ENCODE measurements at places on chromosomes 4 and X.

DNA sequence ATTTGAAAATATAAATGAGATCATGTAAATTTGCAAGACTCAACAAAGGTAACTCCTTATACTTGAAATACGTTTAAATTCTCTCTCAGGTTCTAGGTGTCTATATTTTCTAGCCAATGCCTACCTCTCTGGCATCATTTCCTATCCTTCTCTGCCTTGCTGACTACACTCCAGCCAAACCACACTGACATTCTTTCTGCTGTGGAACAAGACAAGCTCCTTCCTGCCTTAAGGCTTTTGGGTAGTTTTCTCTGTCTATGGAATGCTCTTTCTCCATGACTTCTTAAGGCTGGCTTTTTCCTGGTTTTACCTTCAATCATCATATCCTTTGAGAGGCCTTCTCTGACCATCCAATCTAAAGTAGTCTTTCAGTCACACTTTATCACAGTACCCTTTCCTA, 201.0 kb downstream of the SPRY1 start:
- DNase-seq: no peak

DNA sequence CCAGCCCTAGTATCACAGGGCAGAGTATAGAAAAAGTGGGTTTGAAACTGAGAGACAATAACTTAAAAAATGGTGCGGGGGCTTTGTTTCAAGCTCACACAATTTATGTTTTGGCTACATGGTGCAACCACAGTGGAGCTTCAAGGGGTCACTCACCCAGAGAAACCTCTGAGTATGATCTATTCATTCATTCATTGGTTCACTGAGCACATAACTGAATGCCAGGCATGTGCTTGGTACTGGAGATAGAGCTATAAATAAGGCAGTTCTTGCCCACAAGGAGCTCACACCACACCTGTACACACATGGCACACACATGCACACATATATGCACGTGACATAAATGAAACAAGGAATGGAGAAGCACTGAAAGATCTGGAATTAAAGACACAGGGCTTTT, 171.4 kb downstream of the NHS start:
- no peak for DNase-seq

DNA sequence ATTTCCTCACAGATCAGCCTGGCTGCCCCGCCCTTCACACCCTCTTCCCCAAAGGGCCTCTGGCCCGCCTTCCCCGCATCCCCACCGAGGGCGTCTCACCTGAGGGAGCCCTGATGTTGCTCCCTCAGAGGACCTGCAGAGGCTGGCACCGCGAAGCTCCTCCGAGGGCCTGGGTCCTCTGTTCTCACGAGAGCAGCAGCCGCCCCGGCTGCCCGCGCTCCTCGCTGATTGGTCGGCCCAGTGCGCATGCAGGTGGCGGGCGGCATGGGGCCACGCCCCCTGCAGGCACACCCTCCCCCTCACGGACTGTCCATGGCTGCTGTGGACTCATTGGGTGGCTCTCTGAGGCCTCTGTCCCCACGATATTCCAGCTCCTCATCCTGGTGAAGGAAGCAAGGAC, at the start of gene FAM9C:
Gene FAM9C, minus strand, starts transcription at position 180 of the 400 bp plus-strand sequence. CDS start 831 bp downstream, outside the sequence.
- no peak for DNase-seq

DNA sequence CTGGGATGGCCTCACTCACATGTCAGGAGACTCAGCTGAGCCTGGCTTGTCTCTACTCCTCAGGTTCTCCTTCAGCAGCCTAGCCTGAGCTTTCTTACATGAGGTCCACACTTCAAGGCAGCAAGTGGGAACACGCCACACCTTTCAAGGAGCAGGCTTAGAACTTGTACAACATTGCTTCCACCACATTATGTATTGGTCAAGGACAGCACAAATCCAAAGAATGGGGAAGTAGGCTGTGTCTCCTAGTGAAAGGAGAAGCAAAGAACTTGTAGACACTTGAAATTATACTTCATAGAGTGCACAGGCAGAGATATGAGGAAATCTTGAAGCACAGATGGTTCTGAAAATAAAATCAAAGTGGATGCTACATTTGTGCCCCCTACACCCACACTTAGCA, 120.9 kb upstream of the NOCT start:
- DNase-seq: no peak

DNA sequence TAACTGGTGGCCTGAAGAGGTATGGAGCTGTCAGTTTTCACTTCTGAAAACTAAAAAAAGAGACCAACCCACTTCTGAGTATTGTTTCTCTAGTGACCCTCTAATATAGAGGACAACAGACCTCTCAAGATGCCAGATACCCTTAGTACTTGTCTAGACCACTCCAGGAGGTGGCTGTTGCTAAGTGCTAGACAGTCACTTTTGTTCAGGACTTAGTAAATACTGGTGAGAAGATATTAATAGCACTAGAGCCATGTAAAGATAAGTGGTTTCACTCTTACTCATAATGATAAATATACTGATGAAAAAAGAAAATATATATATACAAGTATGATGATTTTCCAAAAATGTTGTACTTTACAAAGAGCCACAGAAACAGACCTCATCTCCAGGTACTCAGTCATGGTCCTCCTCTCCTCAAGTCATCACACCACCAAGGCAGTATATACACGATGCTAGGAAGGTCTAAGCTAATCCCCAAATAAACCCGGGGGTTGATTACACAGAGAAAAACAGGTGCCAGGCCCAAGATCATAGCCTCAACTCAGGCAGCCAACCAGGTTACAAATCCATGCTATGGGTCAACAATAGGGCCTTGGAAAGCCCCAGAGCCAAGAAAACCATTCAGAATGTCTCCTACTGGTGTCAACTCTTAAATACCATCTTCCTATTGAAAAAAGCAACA, 66.9 kb downstream of the ARHGEF9 start:
- no peak for DNase-seq

GRCh38 chr4:47095884-47096283, 64.5 kb downstream of the GABRB1 start:
- DNase-seq: no peak

GRCh38 chr4:110633358-110634341, 10.8 kb upstream of the PITX2 start:
- no peak for DNase-seq

DNA sequence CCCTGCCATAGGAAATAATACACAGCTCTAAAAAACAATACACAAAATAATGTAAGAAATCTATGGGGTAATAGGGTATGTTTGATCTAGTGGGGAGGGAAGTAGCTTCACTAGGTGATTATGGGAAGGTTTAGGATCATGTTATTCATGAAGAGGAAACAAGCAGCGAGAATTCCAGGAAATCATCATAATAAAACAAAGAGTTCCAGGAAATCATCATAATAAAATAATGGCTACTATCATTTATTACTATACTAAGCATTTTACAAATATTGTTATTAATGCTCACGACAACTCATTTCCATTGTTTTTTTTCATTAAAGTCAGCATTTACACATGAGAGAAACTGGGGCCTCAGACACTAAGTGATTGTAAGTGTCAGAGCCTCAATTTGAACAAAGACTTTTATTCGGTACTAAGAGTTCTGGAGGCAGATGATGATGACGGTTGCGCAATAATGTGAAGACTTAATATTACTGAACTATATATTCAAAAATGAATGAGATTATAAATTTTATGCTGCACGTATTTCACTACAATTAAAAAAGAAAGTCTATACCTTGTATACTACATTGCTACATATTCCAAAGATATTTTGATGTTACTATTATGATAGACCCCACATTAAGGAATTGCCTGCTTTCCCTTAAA, 12.2 kb upstream of the CXCL8 start:
- DNase-seq: no peak

DNA sequence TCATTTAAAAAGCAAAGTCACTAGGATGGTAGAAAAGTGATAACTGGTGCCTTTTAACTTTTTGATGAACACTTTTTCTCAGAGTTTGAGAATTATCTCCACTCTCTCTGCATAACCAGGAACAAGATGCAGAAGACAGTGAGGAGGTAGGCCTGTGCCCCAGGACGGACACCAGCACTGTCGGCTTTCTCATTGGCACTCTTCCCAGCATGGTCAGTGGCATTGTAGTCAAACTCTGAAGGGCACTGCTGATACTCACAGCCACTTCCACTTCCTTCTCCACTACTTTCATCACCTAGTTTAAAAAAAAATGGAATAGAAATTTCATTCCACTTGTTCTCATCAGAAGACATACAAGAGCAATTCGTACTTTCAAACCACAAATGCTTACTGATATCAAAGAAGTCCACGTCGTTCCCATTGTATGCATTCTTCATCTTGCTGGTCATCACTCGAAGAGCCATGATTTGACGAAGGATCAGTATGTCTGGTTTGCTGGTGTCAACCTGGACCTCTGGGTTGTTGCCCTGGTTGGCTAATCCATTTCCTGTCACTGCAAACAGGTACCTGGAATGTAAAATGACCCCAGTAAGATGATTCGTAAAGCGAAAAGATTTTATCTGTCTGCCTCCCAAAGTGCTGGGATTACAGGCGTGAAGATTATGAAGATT, 84.8 kb upstream of the TFDP3 start:
- DNase-seq: no peak

DNA sequence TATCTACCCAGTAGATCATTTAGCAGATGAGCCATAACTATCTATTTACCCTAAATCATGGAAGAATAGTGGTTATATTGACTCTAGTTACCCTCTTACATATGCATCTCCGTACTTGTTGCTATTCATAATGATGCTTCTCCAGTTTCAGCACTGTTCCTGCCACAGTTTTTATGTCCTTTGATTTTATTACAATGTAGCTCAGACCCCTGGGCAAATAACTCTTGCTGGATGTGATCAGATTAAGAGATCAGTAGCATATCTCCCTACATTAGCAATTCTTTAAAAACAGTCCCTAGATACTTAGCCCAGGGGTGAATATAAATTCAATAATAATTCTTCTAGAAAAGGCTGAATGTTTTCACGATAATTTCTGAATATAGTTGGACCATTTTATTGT, 696.5 kb downstream of the ADGRL3 start:
- DNase-seq: no peak

GRCh38 chr4:168451331-168451730, 29.0 kb downstream of the DDX60L start:
- DNase-seq: no peak
